ENCODE measurements at places on chromosomes 12 and 14.

GRCh38 chr12:47615711-47616110 lies 90.1 kb downstream of the RPAP3 start:
- no peak for DNase-seq

GRCh38 chr14:50396631-50397389 lies at the start of gene CDKL1:
Gene CDKL1 (minus strand): TSS chr14:50396881. CDS start chr14:50395868, 1,013 bp downstream.
- DNase-seq = peak; percentile 33

- no peak for DNase-seq
These were observed 1.7 kb downstream of the RARG start for GRCh38 chr12:53230108-53230845.

DNA sequence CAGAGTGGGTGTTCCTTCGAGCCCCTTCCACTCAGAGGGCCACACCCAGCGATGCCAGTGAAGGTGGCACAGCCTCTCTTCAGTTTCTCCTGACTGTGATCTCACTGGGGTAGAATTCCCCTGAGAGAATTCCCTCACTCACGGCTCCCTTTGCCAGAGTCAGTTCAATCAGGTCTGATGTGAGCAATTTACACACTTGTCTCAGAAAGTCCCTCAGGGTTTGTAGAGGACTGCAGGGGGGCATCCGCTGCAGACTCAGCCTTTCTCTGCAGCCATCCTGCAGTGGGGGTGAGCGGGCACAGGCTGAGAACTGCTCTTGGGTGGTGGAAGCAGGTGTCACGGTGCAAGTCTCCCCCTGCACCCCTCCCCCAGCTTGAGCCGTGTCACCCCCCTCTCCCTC lies 205.4 kb upstream of the PRMT8 start:
- no peak for DNase-seq

DNA sequence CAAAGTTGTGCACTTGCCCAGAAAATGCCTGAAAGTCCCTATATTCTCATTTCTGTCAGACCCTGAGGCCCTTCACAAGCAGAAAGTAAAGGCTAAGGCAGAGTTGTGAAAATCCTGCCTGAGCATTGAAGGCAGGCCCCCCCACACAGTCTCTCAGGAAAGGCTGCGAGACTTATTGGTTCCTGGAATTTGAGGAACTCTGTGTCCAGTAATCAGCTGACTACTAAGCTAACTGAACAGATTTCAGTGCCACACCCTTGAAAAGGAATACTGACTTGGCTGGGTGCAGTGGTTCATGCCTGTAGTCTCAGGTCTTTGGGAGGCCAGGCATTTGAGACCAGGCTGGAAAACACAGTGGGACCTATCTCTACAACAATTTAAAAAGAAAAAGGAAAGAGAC lies 21.1 kb upstream of the PPP2R5E start:
- no peak for DNase-seq

GRCh38 chr12:87922736-87923135 lies 106.5 kb downstream of the C12orf50 start:
- DNase-seq = no peak

GRCh38 chr12:24522736-24523135 lies 426.2 kb downstream of the BCAT1 start:
- no peak for DNase-seq

GRCh38 chr14:88129306-88130056 lies 124.5 kb downstream of the GPR65 start:
- no peak for DNase-seq

DNA sequence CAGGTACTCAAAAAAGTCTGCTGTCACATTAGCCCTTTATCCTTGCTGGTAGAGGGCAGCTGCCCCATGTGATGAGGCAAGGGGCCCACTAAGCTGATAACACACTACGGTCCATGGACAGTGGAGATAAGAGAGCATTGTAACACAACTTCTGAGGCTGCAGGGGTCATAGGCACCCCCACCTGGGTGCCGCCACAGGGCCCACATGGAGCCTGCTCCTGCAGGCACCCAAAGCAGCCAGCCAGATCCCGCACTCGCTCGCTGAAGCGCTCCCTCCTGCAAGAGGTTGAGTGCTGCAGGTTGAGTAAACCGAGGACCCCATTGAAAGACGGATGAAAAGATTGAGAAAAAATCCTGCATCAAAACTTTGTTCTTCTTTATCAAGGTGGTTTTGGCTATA lies 566.3 kb upstream of the NOVA1 start:
- DNase-seq = no peak

GRCh38 chr12:62618930-62619329 lies 152.3 kb downstream of the MON2 start:
- DNase-seq = no peak

GRCh38 chr12:122107261-122107660 lies 28.7 kb downstream of the MLXIP start:
- DNase-seq = no peak

GRCh38 chr12:112463478-112463877 lies 44.7 kb downstream of the PTPN11 start:
- DNase-seq = no peak

GRCh38 chr12:25372002-25372401 lies 121.3 kb upstream of the KRAS start:
- DNase-seq = no peak

DNA sequence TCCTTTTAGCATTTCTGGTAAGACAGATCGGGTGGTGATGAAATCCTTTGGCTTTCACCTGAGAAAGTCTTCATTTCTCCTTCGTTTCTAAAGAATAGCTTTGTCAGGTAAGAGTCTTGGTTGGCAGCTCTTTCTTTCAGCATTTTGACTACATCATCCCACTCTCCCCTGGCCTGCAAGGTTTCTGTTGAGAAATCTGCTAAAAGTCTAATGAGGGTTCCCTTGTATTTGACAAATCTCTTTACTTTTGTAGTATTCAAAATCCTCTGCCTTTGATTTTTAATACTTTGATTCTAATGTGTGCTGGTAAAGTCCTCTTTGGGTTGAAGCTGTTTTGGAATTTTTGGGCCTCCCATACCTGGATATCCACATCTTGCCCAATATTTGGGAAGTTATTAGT lies 120.2 kb downstream of the PAX9 start:
- DNase-seq = no peak

- no peak for DNase-seq
These were observed 1.2 kb upstream of the MAPKAPK5 start for GRCh38 chr12:111840807-111841206.

- no peak for DNase-seq
These were observed 184.5 kb upstream of the DAAM1 start for GRCh38 chr14:59004012-59004411.

DNA sequence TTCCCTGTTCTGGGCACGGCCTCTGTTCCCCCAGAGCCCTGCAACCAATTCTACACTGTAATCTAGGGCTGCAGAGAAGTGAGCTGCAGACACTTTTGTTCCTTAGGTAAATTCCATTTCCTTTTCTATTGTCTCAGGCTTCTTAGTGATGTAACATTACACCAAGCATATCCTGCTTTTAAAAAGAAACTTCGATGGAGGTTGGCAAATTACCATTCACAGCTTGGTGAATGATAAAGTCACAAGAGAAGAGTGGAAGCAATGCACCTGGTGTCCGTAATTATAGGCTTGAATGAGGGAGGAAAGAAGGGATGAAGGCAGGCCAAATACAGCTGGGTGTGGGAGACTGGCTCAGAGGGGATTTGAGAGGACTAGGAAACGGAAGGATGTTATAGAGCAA lies 68.6 kb downstream of the PPM1A start:
- no peak for DNase-seq

- DNase-seq = no peak
These were observed 534.0 kb upstream of the LMO3 start for GRCh38 chr12:17139931-17140330.

- no peak for DNase-seq
These were observed 6.3 kb downstream of the TMEM179 start for GRCh38 chr14:104598039-104598909.

DNA sequence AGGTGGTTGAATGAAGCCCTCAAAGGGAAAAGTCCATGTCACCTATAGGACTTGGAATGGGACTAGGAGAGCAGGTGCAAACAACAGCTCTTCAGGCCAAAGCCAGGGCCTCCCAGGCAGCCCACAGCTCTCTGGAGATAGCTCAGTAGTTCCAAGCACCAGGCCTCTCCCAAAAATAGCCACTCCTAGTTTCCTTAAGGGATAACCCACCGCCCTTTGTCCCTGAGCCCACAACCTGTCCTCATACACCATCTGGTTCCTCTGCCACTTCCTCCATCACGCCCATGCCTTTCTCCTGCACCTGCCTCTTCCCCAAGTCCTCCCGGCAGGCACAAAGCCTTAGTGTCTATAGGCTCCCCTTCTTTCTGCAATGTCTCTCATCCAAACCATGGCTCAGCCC lies 2.1 kb downstream of the RAB15 start:
- no peak for DNase-seq

- DNase-seq = no peak
These were observed 13.9 kb upstream of the NUDT4 start for GRCh38 chr12:93363841-93364297.

DNA sequence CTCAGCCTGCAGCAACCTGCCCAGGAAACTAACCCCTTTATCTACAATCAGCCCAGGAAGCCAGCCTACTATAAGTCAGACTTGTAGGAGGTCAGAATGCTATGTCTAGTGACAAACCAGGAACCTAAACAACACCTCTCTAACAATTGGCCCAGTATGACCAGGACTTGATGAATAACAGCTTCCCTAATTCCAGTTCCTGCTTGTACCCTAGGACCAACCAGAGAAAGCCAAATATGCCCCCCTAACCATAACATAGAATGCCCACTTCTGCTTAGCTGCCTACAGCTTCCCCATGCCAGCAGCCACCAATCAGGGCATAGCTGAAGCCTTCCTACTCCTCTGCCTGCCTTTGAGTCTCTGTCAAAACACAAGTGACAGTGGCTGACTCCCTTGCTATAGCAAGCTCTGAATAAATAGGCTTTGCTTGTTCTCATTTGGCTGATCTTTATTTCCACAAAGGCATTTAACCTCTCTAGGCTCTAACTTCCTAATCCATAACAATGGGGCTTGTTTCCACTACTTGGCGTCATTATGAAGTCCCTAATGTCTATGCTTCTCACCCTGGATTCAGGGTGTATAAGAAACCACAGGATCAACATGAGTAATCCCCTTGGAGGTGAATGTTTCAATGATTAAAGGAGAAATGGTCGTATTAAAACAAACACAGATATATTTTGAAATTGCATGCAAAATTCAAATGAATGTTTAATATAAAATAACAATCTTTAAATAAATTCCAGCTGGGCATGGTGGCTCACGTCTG lies 220.2 kb downstream of the ANO6 start:
- no peak for DNase-seq

- DNase-seq = no peak
These were observed 77.4 kb upstream of the NOS1 start for GRCh38 chr12:117438809-117439208.

DNA sequence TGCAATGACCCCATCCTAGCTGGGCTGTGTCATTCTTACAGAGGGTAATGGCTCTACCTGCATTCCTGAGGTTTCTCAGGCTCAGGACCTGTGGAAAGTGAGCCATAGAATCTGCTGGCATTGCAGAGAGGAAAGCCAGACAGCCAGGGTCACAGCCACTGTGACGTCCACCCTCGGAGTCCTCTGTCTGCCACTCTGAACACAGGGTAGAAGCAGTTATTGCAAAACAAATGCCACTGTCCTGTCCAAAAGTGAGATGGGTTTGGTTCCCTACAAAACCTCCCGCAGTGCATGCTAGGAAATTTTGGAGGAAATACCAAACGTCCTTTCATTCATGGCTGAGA lies 37.8 kb downstream of the TNFAIP2 start:
- DNase-seq = no peak

DNA sequence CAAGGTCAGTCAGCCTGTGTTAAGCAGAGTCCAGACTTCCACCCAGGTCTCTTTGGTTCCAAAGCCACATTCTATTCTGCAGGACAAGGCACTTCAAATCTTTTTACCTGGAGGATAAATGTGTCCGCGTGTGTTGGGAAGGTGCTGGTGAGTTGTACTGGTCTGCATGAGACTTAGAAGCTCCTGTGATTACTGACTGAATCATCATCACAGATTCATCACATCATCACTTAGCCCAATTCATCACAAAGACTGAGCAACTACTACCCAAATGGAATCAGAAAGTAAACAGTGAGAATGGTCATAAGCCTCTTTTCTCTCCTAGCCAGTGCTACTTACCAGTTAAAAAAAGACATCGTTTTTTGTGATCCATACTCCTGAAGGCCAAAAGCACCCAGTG lies 5.3 kb downstream of the SLC15A5 start:
- no peak for DNase-seq

GRCh38 chr12:57765003-57765697 lies 1.7 kb downstream of the CYP27B1 start:
- DNase-seq = no peak

DNA sequence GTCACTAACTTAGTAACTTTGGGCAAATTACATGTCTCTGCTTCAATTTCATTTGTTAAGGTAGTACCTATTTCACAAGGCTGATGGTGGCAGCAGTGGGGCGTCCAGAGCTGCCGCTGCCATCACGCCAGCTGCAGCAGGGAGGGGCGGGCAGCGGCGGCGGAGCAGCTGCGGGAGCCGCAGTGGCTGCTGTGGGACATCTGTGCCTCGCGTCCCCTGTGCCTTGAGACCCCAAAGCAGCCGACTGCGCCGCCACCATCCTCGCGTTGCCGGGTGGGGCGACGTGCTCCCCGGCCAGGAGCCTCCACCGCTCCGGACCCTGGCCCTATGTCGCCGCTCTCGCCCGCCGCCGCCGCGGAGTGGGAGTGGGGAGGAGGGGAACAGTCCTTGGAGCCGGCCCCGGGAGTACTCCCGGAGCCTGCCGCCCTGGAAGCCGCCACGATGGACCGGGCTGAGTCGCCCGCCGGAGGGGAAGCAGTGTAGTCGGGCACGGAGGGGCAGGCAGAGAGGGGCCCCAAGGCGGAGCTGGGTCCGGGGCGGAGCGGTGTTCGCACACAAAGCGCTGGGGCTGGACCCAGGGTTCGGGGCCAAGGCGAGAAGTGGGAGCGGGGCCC lies 51.4 kb downstream of the A2M start:
- peak; percentile 55 for DNase-seq

- DNase-seq = no peak
These were observed 87.1 kb downstream of the TMEM260 start for GRCh38 chr14:56666716-56667115.

- DNase-seq = no peak
These were observed 21.6 kb downstream of the FERMT2 start for GRCh38 chr14:52929192-52929807.

- no peak for DNase-seq
These were observed 195.4 kb downstream of the KIF26A start for GRCh38 chr14:104333646-104334423.

DNA sequence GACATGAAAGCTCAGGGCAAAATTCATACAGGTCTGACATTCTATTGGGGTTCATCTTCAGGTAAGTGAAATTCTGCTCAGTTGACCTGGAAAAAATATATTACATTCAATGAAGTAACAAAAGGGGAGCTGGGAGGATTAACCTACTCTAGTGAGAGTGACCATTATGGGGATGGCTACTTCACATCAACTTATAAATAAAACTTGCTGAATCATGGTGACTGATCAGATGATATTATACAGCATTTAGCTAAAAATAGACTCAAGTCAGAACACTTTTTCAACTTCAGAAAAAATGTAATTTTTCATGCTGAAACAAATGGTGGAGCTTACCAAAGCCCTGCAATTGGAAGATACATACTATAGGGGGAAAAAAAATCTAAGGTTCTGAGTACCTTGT lies 800.2 kb downstream of the FSCB start:
- no peak for DNase-seq

Measured in NCI-H1930 (cell line).